ENCODE measurements at places on chromosomes 3 and 15. TPM values are rescaled to one million over a fixed set of nuclear protein-coding genes. Genes with fewer than 3 reads are reported as not detected.

GRCh38 chr15:69482686-69483256, 30.2 kb downstream of the RPLP1 start:
- no peak for DNase-seq

GRCh38 chr3:52469001-52469400, 13.6 kb downstream of the NISCH start:
- DNase-seq = no peak

GRCh38 chr15:84908564-84908963, 24.1 kb downstream of the SLC28A1 start:
- DNase-seq = no peak

GRCh38 chr3:189776149-189776824, 145.1 kb downstream of the TP63 start:
- DNase-seq = no peak

- no peak for DNase-seq
Measured at GRCh38 chr3:71907996-71908395, 123.0 kb upstream of the PROK2 start.

DNA sequence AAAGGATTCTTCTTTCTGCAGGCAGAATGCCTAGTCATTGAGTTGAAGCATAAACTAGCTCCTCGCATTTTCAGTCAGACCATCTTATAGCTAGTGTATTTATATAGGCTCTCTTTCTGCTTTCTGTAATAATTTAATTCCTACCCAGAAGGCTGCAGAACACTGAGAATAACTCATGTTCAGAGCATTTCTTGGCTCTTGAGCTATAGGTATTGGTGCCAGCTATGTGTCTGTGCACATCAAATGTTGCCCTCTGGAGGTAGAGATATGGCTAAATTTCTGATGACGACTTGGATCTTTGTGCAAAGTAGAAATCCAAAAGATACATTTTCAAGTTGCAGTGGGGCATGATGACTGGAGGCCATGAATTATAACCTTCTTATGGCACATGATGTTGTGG, 336.2 kb upstream of the TPM1 start:
- DNase-seq = peak; percentile 36

GRCh38 chr3:129357616-129358015, 70.8 kb downstream of the EFCAB12 start:
- DNase-seq = no peak

GRCh38 chr3:187445356-187445755, 77.2 kb downstream of the RTP4 start:
- no peak for DNase-seq

DNA sequence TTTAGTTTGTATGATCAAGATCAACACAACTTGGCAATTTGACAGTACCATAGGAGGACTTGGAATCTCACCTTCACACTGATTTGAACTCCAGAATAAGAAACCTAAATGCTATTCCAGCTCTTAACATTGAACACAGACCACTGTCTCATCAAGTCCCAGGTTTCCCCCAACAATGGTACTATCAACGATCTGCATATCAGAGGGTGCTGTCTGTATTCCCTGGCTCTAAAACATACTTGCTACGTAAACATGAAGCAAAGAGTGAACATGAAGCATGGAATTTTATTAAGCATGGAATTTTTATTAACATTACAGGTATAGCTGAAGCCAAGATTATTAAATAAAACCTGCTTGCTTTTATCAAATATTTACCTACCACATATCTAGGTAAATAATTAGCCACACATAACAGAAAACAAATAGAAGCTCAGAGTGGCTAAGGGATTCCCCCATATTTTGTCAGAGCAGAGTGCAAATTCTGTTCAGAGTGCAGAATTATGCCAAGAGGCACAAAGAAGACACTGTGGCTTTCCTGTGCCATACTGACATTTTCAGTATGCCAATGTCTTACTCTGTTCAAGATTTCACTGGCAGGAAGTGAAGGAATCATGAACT, 22.2 kb upstream of the RIOX2 start:
- no peak for DNase-seq

GRCh38 chr15:78509726-78510312, 2.4 kb downstream of the HYKK start:
- DNase-seq = peak; percentile 21

- no peak for DNase-seq
Measured at GRCh38 chr3:109325657-109326056, 9.3 kb upstream of the DPPA2 start.

DNA sequence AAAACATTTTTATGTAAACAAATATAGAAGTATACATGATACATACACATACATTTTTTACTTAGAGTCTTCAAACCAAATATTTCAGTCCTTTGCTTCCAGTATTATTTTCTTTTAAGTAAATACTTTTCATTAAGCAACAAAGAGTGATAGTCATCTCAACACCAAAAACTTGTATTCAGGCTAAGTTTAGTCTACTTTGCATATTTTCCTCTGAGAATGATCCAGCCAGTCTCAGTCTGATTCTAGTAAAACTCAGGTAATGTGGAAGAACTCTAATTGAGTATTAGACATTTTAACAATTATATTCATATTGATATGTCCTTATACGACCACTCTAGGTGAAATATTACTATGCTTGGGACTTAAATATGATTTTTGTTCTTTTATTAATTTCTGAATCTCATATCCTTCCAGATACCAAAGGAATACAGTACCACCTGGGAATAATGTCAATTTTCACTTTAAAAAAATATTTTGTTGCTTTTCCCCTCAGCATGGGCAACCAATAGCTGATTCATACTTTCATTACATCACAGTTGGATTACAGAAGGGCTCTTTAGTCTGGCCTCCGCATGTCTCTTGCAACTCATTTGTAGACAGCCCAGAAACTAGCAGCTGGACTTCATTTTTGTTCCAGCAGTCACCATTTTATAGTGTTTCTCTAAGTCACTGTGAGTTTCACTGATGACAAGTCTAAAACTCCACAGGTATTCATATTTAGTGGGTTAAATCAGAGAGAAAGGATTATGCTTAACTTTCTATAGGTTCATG, 390.4 kb downstream of the ZBTB20 start:
- DNase-seq = peak; percentile 15

- no peak for DNase-seq
Measured at GRCh38 chr15:57333487-57333886, 42.8 kb upstream of the CGNL1 start.

- DNase-seq = peak; percentile 77
Measured at GRCh38 chr15:74202452-74203401, at the start of gene STRA6. TSS of gene STRA6 (minus strand) at chr15:74202787. CDS start at chr15:74202267, 520 bp downstream.

DNA sequence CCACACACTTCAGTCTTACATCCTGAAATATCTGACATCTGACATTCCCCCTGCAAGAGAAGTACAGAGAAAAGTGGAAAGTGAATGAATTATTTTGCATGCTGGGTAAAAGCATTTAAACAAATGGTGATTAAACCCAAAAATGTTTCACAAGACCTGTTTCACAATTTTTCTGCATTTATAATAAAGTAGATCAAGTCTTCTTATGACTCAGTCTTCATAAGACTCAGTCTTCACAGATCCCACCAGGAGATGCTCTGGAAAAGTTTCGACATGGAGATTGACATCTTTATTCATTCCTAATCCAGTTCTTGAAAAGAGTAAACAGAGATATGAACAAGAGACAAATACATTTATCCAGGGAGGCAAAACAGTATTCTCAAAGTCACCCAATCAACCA, 13.2 kb upstream of the EDC3 start:
- DNase-seq = no peak

DNA sequence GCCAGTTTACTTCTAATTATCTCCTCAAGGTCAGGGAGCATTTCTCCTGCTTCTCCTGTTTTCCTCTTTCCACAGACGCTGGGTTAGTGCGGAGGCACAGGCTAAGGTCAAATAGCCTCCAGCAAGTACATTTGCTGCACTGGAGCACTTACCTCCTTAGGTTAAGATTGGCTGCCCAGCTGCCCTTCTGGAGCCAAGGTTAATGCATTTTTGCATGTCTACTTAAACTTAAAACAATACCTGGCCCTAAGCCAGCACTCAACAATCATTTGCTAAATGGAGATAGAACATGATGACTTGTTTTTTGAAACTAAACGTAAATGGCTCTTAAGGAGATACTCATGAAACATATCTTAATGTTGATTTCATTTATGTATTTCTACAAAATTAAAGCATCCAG, 83.5 kb downstream of the SSR3 start:
- peak; percentile 21 for DNase-seq

DNA sequence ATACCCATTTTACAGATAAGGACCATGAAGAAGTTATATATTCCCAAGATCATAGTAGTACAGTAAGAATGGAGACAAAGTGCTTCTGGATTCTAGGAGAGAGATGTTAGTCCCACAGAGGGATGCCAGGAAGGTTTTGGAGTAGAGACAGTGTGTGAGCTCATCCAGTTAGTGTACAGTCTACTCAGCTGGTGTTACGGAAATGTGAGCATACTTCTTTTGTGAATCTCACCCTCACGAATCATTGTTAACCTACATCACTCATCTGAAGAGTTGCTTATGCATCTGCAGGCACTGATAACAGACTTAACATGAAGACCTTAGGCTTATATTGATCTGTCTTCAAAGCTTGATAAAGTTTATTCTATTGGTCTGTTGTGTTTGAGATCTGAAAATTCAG, 106.6 kb upstream of the PTPRG start:
- DNase-seq = no peak

DNA sequence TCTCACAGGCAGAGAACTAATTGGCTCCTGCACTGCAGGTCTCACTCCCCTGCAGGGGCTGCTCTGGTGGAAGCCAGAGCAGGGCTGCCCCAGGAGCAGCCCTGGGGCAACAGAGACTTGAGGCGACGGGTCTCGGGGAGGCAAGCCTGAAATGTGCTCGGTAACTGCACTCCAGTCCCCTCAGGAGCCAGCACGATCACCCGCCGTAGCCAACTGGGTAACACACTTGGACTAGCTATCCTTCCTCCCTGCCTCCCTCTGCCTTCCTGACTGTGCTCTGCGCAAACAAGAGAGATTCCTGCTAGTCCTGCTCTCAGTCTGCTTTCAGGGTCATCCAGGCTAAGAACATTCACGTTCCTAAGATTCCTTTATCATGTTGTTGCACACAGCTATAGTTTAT, 140.7 kb upstream of the NSMCE3 start:
- DNase-seq = no peak

DNA sequence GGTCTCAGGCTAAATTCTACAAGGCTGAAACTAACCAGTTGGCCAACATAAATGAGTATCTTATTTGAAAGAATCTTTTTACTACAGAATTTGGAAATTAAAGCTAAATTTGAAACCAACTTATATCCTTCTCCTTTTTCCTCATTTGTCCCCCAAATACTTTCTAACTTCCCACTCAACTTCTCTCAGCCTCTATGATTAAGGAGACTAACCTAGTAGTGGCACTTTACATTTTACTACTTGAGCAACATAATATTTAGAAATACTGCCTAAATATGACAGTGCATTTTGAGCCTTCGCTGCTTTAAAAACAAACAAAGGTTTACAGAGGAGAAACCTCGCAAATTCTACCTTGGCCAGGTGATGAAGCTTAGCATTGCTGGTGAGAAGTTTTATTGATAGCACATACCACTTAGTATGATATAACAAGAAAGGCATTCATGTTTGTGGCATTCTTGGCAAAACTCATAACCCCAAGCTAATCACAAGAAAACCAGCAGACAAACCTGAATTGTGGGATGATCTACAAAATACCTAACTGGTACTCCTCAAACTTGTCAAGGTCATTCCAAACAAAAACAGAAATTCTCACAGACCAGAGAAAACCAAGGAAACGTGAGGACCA, 432.1 kb upstream of the CFAP20DC start:
- DNase-seq = no peak

- DNase-seq = no peak
Measured at GRCh38 chr15:101637516-101637915, 14.7 kb downstream of the TM2D3 start.

DNA sequence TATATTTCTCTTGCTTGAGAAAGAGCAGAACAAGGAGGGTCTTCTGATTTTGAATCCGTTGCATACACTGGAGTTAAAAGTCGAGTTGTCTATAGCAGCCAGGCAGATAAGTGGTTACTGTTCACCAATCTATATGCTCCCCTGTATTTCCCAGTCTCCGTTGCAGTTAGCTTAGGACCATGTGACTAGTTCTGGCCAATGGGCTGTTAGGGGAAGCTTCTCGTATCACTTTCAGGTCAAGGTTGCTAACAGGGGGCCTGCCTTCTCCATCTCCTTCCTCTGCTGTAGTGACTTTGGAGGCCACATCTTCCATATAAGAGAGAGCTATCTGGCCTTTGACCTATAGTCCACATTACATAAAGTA, 188.5 kb upstream of the KBTBD8 start:
- no peak for DNase-seq

DNA sequence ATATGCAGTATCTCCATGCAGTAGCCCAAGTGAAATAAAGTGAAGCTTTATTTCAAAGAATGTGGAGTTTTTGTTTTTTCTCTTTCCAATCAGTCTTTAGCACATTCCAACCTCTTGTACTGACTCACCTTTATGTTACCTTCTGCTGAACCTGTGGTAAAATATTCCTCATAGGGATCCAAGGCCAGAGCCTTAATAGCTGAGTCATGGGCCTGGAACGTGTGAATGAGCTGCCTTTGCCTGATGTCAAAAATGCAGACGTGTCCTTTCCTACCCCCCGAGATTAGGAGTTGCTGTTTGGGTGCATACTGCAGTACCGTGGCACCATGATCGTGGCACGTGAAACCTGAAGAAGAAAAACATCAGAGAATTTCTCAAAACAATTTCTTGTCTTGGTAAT, 108.5 kb downstream of the GLDN start:
- DNase-seq = no peak

GRCh38 chr3:127953091-127954035, 38.3 kb downstream of the KBTBD12 start:
- DNase-seq = no peak

GRCh38 chr3:120850381-120851295, 57.4 kb upstream of the STXBP5L start:
- no peak for DNase-seq

- peak; percentile 50 for DNase-seq
Measured at GRCh38 chr3:196135693-196136639, 54.1 kb upstream of the TFRC start.

DNA sequence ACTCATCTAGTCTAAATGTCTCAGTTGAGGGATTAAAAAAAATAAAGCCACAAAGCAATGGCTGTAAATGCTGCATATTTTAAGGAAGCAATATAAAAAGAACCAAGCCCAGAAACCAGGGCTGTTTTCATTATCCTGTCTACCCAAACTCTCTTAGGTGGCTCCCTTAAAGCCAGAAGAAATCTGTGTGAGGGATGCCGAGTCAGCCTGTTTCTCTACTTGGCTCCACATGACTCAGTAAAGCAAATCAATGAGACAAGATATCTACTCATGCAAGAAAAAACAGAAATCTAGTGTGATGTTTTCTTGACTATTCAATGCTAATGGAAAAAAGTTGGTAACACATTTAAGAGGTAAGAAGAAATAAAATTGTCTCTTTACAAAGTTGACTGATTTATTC, 296.2 kb downstream of the ZBTB20 start:
- DNase-seq = no peak

- no peak for DNase-seq
Measured at GRCh38 chr15:25402342-25402741, 36.5 kb downstream of the UBE3A start.

CCDC50 gene
- total RNA-seq = 55.2 TPM

GRIP2 gene
- 14.1 TPM for total RNA-seq

GP9 gene
- total RNA-seq = not detected

CTXN2 gene
- total RNA-seq = not detected

Measured in tongue (tissue), 3 donors.